ENCODE measurements at places on chromosomes 5 and 9.

- no peaks in the 10 kb centered on the region for H3K4me1 ChIP-seq
- no peak for DNase-seq
- no peak overlapping the region for H3K27ac ChIP-seq
- H3K27me3 ChIP-seq: peaks cover 71% of the 10 kb centered on the region
- H3K4me3 ChIP-seq: no peak overlapping the region
- no peaks in the 10 kb centered on the region for H3K36me3 ChIP-seq
Observed at GRCh38 chr5:172407241-172407691, 47.1 kb downstream of the SH3PXD2B start.

GRCh38 chr5:145178641-145179523 lies 656.3 kb downstream of the PRELID2 start:
- no peak for DNase-seq
- H3K4me3 ChIP-seq: no peak overlapping the region
- H3K4me1 ChIP-seq: no peaks in the 10 kb centered on the region
- H3K36me3 ChIP-seq: no peaks in the 10 kb centered on the region
- H3K27ac ChIP-seq: no peak overlapping the region

DNA sequence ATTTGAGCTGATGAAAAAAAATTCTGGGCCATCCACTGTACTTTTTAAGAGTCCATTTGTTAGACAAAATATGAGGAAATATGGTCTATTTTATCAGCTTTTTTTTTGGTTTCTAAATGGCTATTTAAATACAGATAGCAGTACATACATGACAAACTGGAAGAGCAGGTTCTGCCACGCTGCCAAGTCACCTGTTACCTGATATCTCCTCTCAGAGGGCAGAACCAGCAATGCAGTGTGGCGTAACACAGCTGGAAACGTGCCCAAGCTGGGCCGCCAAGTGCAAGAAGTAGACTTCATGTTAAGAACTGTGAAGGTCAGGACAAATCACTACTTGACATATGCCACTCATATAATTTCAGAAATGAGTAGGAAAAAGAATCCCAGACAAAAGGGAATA lies 8.1 kb downstream of the MCIDAS start:
- H3K36me3 ChIP-seq: peaks cover 5% of the 10 kb centered on the region
- no peak overlapping the region for H3K27ac ChIP-seq
- peaks cover 62% of the 10 kb centered on the region for H3K27me3 ChIP-seq
- peaks cover 10% of the 10 kb centered on the region for H3K4me1 ChIP-seq
- H3K4me3 ChIP-seq: no peak overlapping the region
- DNase-seq: no peak

- DNase-seq: peak; percentile 87
- H3K4me1 ChIP-seq: peaks cover 56% of the 10 kb centered on the region
- H3K27me3 ChIP-seq: peaks cover 16% of the 10 kb centered on the region
- peaks cover 15% of the 10 kb centered on the region for H3K36me3 ChIP-seq
Observed at GRCh38 chr9:126719618-126720031, 85.2 kb upstream of the ZBTB43 start.

- peaks cover 1% of the 10 kb centered on the region for H3K36me3 ChIP-seq
- no peak overlapping the region for H3K4me3 ChIP-seq
- no peak overlapping the region for H3K27ac ChIP-seq
- no peaks in the 10 kb centered on the region for H3K27me3 ChIP-seq
- DNase-seq: no peak
- no peaks in the 10 kb centered on the region for H3K4me1 ChIP-seq
Observed at GRCh38 chr9:78314953-78315870, 18.3 kb downstream of the PSAT1 start.

- no peaks in the 10 kb centered on the region for H3K4me1 ChIP-seq
- no peak for DNase-seq
- H3K36me3 ChIP-seq: peaks cover 24% of the 10 kb centered on the region
- H3K27ac ChIP-seq: peak overlapping the region; percentile 15
- H3K27me3 ChIP-seq: no peaks in the 10 kb centered on the region
Observed at GRCh38 chr9:92610470-92611420, 59.2 kb downstream of the IPPK start.

DNA sequence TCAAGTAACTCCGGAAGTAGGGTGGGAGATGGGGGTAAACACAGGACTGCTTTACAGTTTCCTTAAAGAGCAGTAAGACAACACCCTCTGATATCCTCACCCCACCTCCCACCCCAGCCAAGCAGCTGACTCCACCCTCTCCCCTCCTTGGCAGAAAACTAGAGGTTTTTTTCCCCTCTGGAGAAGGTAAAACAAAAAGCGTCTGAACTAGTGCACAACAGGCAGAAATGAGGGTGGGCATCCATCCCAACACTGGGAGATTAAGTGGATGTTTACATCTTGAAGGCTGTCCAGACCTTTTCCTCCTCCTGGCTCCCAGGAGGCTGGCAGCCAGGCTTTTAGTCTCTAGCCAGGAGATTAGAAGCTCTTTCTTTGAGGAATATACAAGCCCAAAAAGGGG lies 13.9 kb upstream of the CTNNAL1 start:
- peaks cover 15% of the 10 kb centered on the region for H3K36me3 ChIP-seq
- no peaks in the 10 kb centered on the region for H3K27me3 ChIP-seq
- no peak for DNase-seq
- H3K27ac ChIP-seq: no peak overlapping the region

- H3K4me1 ChIP-seq: no peaks in the 10 kb centered on the region
- H3K36me3 ChIP-seq: peaks cover 1% of the 10 kb centered on the region
- DNase-seq: no peak
- H3K27me3 ChIP-seq: peaks cover 72% of the 10 kb centered on the region
Observed at GRCh38 chr5:171323806-171324632, 15.0 kb downstream of the TLX3 start.

- H3K27me3 ChIP-seq: peaks cover 10% of the 10 kb centered on the region
- H3K4me1 ChIP-seq: no peaks in the 10 kb centered on the region
- H3K27ac ChIP-seq: no peak overlapping the region
- H3K36me3 ChIP-seq: no peaks in the 10 kb centered on the region
- H3K4me3 ChIP-seq: no peak overlapping the region
Observed at GRCh38 chr5:42487077-42487476, 63.8 kb downstream of the GHR start.

- H3K36me3 ChIP-seq: peaks cover 3% of the 10 kb centered on the region
- no peaks in the 10 kb centered on the region for H3K27me3 ChIP-seq
- H3K4me1 ChIP-seq: no peaks in the 10 kb centered on the region
- H3K27ac ChIP-seq: no peak overlapping the region
- DNase-seq: no peak
- H3K4me3 ChIP-seq: no peak overlapping the region
Observed at GRCh38 chr5:157766442-157766841, 22.9 kb downstream of the LSM11 start.

Measured in central memory CD8-positive, alpha-beta T cell (primary cell).